Activated CD4-positive, CD25-positive, alpha-beta regulatory T cell treated with anti-CD3 and anti-CD28 coated beads, Interleukin-2, amount 50 U/mL, for 16 hours (primary cell): ENCODE measurements at places on chromosomes 4 and X.

- no peak for DNase-seq
Observed at GRCh38 chr4:150079081-150079581, 886 bp downstream of the DCLK2 start.

- no peak for DNase-seq
Observed at GRCh38 chrX:70754169-70754848, 154.2 kb downstream of the TEX11 start.

GRCh38 chr4:153962311-153963039, 173.6 kb upstream of the SFRP2 start:
- no peak for DNase-seq

- no peak for DNase-seq
Observed at GRCh38 chrX:38656350-38656915, 95.1 kb downstream of the TSPAN7 start.

- peak; percentile 80 for DNase-seq
Observed at GRCh38 chrX:154368630-154369448, 5.6 kb downstream of the FLNA start.

- DNase-seq, result no peak
Observed at GRCh38 chr4:34643476-34643875, 1600.8 kb downstream of the ARAP2 start.

DNA sequence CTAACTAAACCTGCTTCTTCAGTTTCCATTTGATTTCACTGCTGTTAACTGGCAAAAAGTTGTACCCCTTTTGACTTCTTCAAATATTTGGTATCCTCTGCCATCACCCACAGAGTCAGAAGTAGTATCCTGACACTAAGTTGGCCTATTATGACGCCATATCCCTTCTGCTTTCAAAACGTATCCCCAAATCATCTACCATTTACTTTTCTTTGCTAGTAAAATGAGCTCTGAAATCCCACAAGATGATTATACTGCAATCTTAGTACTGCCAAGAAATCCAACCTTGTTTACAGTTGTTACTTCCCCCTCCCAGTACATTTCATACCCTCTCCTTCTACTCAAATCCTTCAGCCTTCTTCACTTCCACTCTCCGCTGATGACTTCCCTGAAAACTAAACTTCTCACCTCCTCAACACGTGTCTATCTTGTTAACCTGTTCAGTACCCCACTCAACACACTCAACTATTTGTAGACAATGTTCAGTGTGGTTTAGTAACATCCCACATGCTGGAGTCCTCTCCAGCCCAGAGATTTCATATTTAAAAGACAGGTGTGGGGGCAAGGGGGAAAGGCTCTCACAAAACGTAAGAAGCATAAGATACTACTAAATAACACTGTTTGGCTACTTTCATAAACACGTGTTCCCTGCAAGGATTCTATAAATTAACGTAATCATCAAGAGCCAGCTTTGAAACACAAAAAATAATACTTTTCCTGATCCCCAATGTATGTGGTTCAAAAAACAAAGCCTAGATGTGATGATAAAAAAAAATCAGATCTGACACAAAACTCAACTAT, 1.3 kb downstream of the NAF1 start:
- no peak for DNase-seq

GRCh38 chrX:14095702-14096101, 66.0 kb upstream of the GEMIN8 start:
- DNase-seq, result no peak

GRCh38 chr4:1290165-1290977, 680 bp downstream of the MAEA start:
- no peak for DNase-seq

GRCh38 chrX:74383611-74384010, 37.7 kb upstream of the SLC16A2 start:
- DNase-seq, result no peak

GRCh38 chr4:189845145-189845846, 95.4 kb upstream of the FRG1 start:
- no peak for DNase-seq

GRCh38 chr4:59612235-59612634, 1587.9 kb upstream of the ADGRL3 start:
- no peak for DNase-seq

DNA sequence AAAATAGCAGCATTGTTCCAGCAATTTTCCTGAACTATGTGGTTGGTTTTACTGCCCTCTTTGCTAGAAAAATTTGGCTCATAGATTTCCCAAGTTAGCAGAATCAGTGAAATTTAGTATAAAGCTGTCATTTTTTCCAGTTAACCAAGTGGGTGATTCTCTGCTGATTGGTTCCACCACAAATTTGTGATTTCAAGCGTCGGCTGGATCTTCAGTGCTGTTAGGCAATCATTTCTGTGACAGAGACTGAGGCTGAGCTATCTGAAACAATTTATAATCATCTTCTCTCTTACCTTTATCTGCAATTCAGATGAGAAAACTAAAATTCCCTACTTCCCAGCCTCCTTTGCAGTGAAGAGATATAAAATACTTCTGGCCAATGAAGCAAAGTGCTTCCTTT, 68.6 kb upstream of the OTUD4 start:
- no peak for DNase-seq

GRCh38 chr4:8838961-8839431, 32.6 kb downstream of the HMX1 start:
- no peak for DNase-seq

- DNase-seq, result no peak
Observed at GRCh38 chrX:134676436-134676835, 18.2 kb upstream of the PLAC1 start.

GRCh38 chr4:106502106-106502699, 133.6 kb upstream of the GIMD1 start:
- no peak for DNase-seq

- no peak for DNase-seq
Observed at GRCh38 chrX:132004728-132005127, 18.4 kb upstream of the STK26 start.

DNA sequence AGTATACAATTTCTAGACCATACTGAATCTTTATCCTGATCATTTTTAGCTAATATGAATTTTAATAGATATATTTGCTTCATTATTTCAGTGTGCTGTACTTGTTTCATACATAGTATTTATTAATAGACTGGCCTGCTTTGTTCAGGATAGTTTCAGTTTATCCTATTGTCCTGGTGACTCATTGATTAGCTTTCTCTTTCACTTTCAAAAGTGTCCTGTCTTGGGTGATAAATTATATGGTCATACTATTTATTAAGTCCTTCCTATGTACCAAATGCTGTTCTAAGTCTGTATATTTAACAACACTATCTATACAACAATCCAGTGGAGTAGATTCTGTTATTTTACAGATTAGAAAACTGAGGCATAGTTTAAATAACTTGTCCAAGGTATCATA, 153.8 kb upstream of the RAPGEF2 start:
- DNase-seq, result no peak

GRCh38 chr4:39295784-39296183, 70.4 kb downstream of the RFC1 start:
- DNase-seq, result no peak

GRCh38 chr4:56861360-56861759, 39.9 kb upstream of the SPINK2 start:
- DNase-seq, result no peak

DNA sequence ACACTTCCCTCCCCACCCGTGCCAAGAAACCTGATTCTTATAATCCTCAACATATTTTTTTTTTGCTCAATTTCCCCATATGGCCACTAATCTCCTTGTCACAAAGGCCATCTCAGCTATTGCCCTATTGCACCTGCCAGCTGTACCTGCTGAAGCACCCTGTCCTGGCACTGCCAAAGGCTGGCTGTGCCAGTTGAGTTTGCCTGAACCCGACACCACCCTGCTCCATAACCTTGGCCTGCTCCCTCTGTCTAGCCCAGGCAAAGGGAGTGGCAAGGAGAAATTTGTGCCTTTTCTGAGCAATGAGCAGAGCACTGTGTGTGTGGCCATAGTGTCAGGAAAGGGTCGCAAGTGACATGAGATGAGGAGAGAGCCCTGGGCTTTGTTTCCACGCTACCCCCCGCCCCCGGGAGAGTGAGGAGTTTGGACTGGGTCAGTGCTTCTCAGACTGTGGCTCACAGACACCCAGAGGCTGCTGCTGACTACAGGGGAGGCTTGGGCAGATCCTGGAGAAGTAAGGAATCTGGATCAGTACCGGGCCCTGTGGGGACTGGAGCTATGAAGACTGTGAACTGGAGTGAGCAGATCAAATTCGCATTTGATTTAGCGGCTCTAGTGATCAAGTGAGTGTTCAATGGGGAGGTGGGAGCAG, 42.2 kb upstream of the HMGB3 start:
- no peak for DNase-seq

DNA sequence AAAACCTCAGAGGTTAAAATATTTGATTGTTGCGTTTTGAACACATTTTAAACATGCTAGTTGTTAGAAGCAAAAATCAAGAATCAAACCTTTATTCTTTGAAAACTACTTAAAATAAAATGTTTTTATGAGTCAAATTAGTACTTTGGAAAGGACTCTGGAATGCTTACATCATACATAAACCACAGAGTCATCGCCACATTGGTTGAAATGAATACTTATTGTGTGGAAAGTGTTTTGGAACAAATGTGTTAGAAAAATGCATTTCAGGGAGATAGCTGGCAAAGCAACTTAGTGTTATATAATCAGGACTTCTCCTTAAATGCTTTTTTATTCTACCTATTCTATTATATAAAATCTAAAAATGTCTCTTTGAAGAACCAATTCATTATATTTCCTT, 49.4 kb upstream of the CAMK2D start:
- no peak for DNase-seq

DNA sequence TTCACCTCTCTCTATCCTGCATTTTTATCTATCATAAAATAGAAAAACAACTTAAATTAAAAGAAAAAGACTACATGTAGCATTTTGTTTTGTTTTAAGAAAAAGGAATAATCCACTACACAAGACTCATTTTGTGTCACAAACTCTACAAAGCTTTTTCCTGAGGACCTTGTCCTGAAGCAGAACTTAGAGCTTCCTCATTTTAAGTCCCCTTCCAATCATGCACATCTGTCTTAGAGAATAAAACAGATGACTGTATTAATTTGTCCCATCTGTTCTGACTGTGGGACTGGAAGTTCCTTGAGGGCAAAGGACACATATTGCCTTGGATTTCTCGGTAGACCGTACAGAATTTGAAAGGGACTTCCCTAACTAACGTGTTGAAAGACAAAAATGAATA, 218.5 kb downstream of the COL25A1 start:
- no peak for DNase-seq

- DNase-seq, result peak; percentile 1
Observed at GRCh38 chr4:152485726-152486276, 50.1 kb downstream of the FBXW7 start.

GRCh38 chr4:70326052-70326451, 8.7 kb upstream of the CABS1 start:
- DNase-seq, result no peak

GRCh38 chrX:72062916-72063315, 68.8 kb downstream of the RTL5 start:
- DNase-seq, result no peak

- no peak for DNase-seq
Observed at GRCh38 chr4:180650273-180650672, 1592.9 kb upstream of the TENM3 start.

- DNase-seq, result no peak
Observed at GRCh38 chr4:76883147-76883546, 14.8 kb downstream of the SOWAHB start.

DNA sequence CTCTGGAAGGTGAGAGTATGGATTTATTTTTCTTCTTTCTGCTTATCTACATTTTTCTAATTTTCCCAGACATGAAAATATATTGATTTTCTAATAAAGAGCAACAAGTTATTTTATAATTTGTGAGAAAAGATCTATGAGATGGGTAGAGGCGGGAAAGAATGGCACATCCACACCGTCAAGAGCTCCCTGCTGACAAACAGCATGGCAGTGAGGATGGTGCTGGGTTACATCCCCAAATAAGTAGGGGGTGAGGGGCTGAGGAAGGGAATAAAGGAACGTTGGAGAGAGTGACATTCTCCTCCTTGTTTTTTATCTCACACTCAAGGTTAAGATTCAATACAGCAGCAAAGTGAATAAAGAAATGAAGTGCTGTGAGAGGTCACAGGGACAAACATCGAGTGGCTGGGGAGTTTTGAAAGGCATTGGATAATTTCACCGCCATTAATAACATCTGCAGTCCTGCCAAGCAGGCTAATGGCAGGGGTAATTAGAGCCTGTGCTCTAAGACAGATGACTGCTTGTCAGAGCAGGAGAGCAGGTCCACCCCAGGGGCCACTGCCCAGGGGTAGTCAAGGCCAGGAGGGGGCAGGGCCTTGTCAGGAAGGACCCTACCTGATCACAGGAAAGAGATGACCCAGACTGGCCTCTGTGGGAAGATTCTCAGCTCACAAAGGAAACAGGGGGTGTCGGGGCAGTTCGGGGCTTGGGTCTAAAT, 323.8 kb downstream of the FBXW7 start:
- no peak for DNase-seq

GRCh38 chr4:174352061-174352819, 68.5 kb downstream of the CEP44 start:
- DNase-seq, result no peak

DNA sequence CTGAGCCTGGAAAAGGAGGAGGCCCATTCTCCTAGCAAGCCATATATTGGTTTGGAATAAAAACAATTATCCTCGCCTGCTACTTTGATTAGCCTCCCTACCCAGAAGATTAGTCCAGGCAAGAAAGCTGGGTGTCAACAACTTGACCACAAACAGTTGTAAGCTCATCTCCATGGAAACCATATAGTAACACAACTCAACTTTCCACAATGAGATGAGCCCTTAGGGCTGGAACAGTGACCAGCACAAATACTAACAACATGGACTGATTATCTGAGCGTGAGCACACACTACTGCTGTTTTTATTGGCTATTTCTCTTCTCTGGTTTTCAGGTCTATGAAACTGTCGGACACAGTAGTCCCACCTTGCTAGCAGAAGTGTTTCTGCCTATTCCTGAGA, 80.8 kb downstream of the CC2D2A start:
- no peak for DNase-seq

DNA sequence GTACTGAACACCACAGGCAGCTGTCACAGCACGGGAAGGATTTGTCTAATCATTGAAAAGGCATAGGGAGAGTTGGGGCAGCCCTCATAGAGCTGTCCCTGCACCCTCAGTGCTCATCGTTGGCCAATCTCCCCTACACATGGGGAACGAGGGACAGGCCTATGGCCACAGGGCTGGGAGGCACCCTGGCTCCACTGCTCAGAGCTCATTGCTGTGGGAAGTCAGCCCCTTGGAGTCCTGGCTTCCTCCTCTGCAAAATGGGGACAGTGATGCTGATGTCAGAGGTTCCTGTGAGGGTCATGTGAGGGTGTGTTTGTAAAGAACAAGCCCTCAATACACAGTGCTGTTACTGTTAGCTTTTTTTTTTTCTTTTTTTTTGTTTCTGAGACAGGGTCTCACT, 19.3 kb upstream of the HTRA3 start:
- DNase-seq, result no peak

GRCh38 chr4:15024386-15024785, 22.1 kb downstream of the CPEB2 start:
- DNase-seq, result no peak

DNA sequence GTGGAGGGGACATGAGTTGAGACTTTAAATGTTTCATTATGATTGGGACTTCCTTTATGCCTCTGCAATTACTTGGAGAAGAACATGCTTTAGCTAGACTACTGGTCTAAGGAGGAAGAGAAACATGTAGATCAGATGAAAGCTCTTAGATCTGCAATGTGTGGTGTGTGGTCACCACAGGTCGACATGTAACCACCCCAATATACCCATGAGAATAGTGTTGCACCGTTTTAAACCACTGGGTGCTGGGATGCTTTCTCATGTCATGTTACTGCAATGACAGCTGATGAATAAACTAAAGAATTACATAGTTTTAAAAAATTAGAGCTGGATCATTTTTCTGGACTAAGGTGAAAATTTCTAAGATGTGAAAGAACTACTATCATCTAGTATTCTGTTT, 1039.7 kb downstream of the RAPGEF2 start:
- no peak for DNase-seq
